HepG2 (cell line): ENCODE measurements at places on chromosomes 3 and 15. TPM values are rescaled to one million over a fixed set of nuclear protein-coding genes. Genes with fewer than 3 reads are reported as not detected.

GRCh38 chr3:134696155-134696554 lies 45.3 kb upstream of the KY start:
- no peaks in the 10 kb centered on the region for H3K4me1 ChIP-seq
- 0 out of 3 replicates have a peak, but pooled peaks cover 5% of the 10 kb centered on the region for H3K27me3 ChIP-seq
- H3K36me3 ChIP-seq = no peaks in the 10 kb centered on the region
- no peak for DNase-seq
- H3K4me3 ChIP-seq = no peak overlapping the region

- no peaks in the 10 kb centered on the region for H3K27me3 ChIP-seq
- no peak overlapping the region for H3K4me3 ChIP-seq
- H3K4me1 ChIP-seq = peaks cover 12% of the 10 kb centered on the region
- no peak overlapping the region for H3K27ac ChIP-seq
- no peaks in the 10 kb centered on the region for H3K36me3 ChIP-seq
- no peak for DNase-seq
These were observed 7.9 kb downstream of the RAB27A start for GRCh38 chr15:55281517-55282228.

DNA sequence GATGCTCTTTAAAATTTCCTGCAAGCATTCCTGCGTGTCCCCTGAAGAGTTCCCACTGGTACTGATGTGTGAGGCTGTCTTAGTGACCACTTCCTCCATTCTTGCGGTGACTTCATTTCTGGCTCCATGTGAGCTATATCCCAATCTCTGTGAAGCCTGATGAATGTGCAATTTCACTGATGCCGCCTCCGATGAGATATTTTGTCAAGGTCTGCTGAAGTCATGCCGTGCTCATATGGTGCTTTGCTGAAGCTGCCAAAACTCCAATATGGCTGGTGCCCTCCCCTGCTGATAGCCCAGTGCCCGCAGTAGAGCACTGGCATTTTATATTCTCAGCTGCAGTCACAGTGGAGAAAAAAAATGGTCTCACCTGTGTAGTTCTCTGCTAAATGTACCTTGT lies 271.5 kb downstream of the EFHB start:
- H3K4me1 ChIP-seq = no peaks in the 10 kb centered on the region
- H3K27ac ChIP-seq = no peak overlapping the region
- no peaks in the 10 kb centered on the region for H3K27me3 ChIP-seq
- no peak for DNase-seq
- H3K36me3 ChIP-seq = no peaks in the 10 kb centered on the region
- H3K4me3 ChIP-seq = no peak overlapping the region

DNA sequence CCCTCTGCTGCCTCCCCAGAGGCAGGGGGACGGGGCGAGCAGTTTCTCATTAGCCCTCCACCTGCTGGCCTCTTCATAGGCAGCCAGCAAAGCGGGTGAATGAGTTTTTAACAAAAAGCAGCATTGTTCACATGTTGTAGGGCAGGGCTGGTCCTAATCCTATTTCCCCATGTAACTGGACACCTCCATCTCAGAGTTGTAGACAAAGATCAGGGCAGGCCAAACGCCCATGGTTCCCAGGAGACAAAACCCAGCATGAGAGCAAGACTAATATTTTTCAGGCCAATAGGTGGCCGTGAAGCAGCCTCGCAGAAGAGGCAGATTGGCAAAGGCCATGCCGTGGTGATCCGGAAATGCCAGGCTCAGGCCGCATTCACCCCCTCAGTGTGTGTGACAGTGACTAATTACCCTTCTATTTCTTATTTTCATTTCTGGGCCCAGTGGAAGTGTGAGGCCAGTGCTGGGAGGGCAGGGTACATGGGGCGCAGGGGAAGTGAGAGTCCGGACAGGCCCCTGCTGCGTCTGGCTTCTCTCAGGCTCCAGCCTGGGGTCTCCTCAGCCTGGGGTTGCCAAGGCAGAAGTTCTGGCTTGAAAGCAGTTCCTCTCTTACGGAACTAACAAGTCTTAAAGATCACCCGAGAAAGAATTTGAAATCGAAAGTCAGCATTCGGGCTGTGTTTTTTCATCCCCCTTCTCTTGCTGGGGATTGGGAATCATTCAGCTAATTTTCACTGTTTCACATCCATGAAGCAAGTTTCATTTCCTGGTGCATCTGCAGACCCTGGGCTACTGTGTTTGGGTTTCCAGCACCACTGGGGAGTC lies 64.8 kb downstream of the BOC start:
- peak; percentile 76 for DNase-seq
- H3K36me3 ChIP-seq = no peaks in the 10 kb centered on the region
- peaks cover 25% of the 10 kb centered on the region for H3K4me1 ChIP-seq
- peak overlapping the region; percentile 28; the same call in 1 of the 2 replicates for H3K4me3 ChIP-seq

ANKUB1 gene
- not detected in 2 replicates for total RNA-seq

DNAJA4 gene
- total RNA-seq = not detected in 2 replicates

DNA sequence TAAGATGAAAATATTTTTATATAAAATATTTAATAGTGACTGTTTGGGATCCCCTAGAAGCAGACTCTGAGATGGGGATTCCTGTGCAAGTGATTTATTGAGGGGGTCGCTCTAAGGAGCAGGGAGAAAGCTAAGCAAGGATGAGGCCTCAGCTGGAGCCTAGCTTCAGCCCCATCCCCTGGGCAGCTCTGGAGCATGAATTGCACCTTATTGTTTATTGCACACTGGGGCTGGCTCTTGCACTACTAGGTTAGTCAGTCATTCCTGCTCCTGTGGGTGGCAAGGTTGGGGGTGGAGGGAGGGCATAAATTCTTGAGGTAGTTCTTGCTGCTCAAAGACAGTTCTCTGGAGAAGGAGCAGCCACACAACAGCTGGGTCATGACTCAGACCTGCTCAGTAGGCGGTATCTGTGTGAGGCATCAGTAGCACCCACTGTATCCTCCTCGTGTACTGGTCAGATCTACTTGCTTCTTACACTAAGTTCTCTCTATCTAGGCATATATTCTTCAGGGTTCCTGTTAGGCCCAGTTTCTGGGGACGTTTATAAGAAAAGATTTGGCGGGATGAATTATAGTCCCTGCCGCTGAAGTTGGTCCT lies 27.2 kb upstream of the TNFSF10 start:
- H3K36me3 ChIP-seq = no peaks in the 10 kb centered on the region
- H3K4me1 ChIP-seq = peaks cover 58% of the 10 kb centered on the region
- no peak overlapping the region for H3K27ac ChIP-seq

DNA sequence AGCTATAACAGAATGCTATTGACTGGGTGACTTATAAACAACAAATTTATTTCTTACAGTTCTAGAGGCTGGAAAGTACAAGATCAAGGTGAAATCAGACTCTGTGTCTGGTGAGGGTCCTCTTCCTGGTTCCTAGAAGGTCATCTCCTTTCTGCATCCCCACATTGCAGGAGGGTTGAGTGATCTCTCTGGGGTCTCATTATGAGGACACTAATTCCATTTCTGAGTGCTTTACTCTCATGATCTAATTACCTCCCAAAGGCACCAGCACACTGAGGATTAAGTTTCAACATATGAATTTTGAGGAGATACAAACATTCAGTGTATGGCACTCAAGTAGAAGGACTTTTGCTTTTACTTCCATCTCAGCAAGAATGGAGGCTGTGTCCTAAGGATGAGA lies 534.1 kb upstream of the KCNMB2 start:
- H3K4me1 ChIP-seq = no peaks in the 10 kb centered on the region
- H3K27ac ChIP-seq = no peak overlapping the region
- H3K27me3 ChIP-seq = no peaks in the 10 kb centered on the region
- no peaks in the 10 kb centered on the region for H3K36me3 ChIP-seq
- H3K4me3 ChIP-seq = no peak overlapping the region
- DNase-seq = no peak

DNA sequence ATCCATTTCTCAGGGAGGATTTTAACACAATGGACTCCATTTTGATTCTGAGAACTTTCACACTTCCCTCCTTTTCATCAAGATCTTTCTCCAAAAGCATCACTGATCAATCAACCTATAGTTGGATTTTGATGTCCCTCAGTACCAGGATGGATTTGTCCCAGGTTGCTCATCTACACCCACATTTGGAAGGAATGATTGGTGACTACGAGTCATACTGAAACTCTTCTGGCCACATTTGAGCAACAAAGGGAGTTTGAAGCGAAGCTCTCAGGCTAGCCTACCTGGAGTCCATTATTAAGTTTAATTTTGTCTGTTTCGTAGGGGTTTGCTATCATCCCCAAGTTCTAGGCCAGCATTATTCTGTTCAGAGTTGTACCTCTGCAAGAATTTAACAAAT lies 31.3 kb upstream of the ATP8B4 start:
- no peak overlapping the region for H3K4me3 ChIP-seq
- no peak overlapping the region for H3K27ac ChIP-seq
- no peaks in the 10 kb centered on the region for H3K27me3 ChIP-seq
- no peak for DNase-seq
- H3K36me3 ChIP-seq = no peaks in the 10 kb centered on the region

GRCh38 chr3:58021072-58021959 lies 13.1 kb downstream of the FLNB start:
- DNase-seq = peak; percentile 84
- peaks cover 100% of the 10 kb centered on the region for H3K4me1 ChIP-seq
- no peak overlapping the region for H3K4me3 ChIP-seq
- H3K27ac ChIP-seq = peak overlapping the region; percentile 69

- DNase-seq = no peak
- H3K4me3 ChIP-seq = no peak overlapping the region
- no peaks in the 10 kb centered on the region for H3K27me3 ChIP-seq
- no peaks in the 10 kb centered on the region for H3K36me3 ChIP-seq
- H3K4me1 ChIP-seq = no peaks in the 10 kb centered on the region
These were observed 163.0 kb upstream of the MLF1 start for GRCh38 chr3:158407844-158408517.

GRCh38 chr3:186216900-186217819 lies 108.3 kb upstream of the ETV5 start:
- H3K4me3 ChIP-seq = no peak overlapping the region
- no peak for DNase-seq
- H3K36me3 ChIP-seq = peaks cover 1% of the 10 kb centered on the region; the same call in 1 of the 2 replicates
- peaks cover 19% of the 10 kb centered on the region for H3K4me1 ChIP-seq
- H3K27ac ChIP-seq = peak overlapping the region; percentile 38
- no peaks in the 10 kb centered on the region for H3K27me3 ChIP-seq

- no peak for DNase-seq
- no peak overlapping the region for H3K4me3 ChIP-seq
- no peaks in the 10 kb centered on the region for H3K27me3 ChIP-seq
- H3K36me3 ChIP-seq = peaks cover 39% of the 10 kb centered on the region
- peaks cover 18% of the 10 kb centered on the region for H3K4me1 ChIP-seq
- peak overlapping the region; percentile 14 for H3K27ac ChIP-seq
These were observed 34.1 kb downstream of the PTPN23 start for GRCh38 chr3:47414666-47415587.

SCAANT1 gene
- total RNA-seq = not detected in 2 replicates

- H3K36me3 ChIP-seq = no peaks in the 10 kb centered on the region
- peak; percentile 2 for DNase-seq
- H3K27ac ChIP-seq = no peak overlapping the region
- H3K4me1 ChIP-seq = no peaks in the 10 kb centered on the region
These were observed 32.4 kb downstream of the CD200R1L start for GRCh38 chr3:112814266-112814665.

HDC gene
- total RNA-seq = not detected in 2 replicates

DNA sequence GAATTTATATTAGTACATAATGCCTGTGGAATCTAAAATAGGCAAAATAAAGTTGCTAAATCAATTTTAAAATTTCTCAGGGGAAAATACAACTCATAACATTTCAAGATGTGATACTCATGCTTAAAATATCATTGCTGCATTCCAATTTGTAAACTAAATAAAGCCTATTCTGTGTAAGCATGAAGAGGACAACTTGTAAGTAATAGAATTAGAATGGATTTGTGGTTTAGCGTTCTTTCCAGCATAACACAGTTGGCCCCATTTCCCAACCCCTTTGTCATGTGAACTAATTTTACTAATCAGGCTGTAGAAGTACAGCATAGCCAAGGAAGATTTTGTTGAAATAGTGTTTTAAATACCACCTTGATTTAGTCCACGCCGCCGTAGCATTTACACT lies 437.2 kb downstream of the SI start:
- H3K36me3 ChIP-seq = no peaks in the 10 kb centered on the region
- no peaks in the 10 kb centered on the region for H3K27me3 ChIP-seq
- no peak overlapping the region for H3K27ac ChIP-seq

GRCh38 chr15:43776101-43776717 lies 557 bp downstream of the ELL3 start:
- no peaks in the 10 kb centered on the region for H3K27me3 ChIP-seq
- peak overlapping the region; percentile 86 for H3K27ac ChIP-seq
- no peak for DNase-seq

ADAMTS7 gene
- total RNA-seq = 0.09 TPM in 1 of 2 replicates, not detected in the other
